Hepatocyte (in vitro differentiated cells): ENCODE measurements at places on chromosomes 2 and 18. TPM values are rescaled to one million over a fixed set of nuclear protein-coding genes. Genes with fewer than 3 reads are reported as not detected.

DNA sequence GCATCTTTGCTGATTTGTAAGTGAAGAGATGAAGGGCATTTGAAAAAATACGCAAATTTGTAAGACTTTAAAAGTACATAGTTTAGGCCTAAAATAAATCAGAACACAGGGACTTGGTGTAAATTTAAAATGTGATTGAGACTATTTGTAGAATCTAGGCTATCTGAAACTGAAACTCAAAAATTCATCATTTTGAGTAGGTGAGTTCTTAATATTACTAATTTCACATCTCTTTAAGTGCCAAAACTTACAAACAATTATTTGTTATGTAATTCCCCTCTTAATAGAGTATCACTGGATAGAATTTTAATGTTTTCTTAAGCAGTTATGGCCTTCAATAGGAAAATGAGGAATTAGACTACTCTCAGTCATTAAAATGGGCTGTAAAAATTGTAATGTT is 14.0 kb upstream of the HRH4 start:
- H3K4me1 ChIP-seq = no peaks in the 10 kb centered on the region
- no peaks in the 10 kb centered on the region for H3K27me3 ChIP-seq
- no peak for DNase-seq
- no peak overlapping the region for H3K27ac ChIP-seq
- H3K36me3 ChIP-seq = no peaks in the 10 kb centered on the region

- no peak for DNase-seq
- no peaks in the 10 kb centered on the region for H3K27me3 ChIP-seq
- H3K4me1 ChIP-seq = no peaks in the 10 kb centered on the region
Observed at GRCh38 chr18:4245456-4245855, 209.7 kb downstream of the DLGAP1 start.

DNA sequence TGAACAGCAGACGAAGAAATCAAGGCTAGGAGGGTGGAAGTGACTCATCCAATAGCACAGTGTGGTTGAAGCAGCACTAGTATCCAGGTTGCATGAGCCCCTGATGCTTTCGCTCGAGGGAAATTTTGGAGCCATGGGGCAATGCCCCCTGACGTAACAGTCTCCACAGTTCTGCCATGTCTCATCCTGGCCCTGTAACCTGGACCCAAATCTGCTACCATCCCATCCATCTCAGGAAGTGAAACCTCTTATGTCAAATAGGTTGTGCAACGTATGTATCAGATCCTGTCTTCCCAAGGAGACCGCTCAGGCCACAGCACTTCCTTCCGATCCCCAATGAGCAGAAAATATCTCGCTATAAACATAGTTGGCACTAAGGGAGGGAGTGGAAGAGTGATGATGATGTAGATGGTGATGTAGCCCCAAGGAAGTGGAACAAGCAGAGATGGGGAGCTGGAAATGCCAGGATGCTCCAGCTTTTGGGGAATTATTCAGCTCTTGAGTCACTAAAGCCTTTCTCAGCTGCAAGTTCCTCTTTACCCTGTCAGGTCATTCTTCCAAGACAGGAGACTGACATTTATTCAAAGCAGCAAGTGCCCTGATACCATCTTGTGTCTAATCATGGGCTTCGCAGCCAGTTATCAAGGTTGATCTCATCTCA is 3.0 kb upstream of the IL1B start:
- H3K4me1 ChIP-seq = peaks cover 23% of the 10 kb centered on the region
- no peaks in the 10 kb centered on the region for H3K27me3 ChIP-seq
- no peak for DNase-seq

DNA sequence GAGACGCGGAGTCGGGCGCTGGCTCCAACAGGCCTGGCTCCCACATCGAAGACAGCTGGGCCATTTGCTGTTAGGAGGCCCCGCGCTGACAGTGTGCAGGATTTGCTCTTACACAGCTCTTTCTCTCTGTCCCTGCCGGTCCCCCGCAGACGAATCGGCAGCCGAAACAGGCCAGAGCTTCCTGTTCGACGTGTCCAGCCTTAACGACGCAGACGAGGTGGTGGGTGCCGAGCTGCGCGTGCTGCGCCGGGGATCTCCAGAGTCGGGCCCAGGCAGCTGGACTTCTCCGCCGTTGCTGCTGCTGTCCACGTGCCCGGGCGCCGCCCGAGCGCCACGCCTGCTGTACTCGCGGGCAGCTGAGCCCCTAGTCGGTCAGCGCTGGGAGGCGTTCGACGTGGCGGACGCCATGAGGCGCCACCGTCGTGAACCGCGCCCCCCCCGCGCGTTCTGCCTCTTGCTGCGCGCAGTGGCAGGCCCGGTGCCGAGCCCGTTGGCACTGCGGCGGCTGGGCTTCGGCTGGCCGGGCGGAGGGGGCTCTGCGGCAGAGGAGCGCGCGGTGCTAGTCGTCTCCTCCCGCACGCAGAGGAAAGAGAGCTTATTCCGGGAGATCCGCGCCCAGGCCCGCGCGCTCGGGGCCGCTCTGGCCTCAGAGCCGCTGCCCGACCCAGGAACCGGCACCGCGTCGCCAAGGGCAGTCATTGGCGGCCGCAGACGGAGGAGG is 3.5 kb downstream of the GDF7 start:
- H3K4me1 ChIP-seq = peaks cover 23% of the 10 kb centered on the region
- no peak overlapping the region for H3K4me3 ChIP-seq
- no peak overlapping the region for H3K27ac ChIP-seq
- DNase-seq = no peak
- no peaks in the 10 kb centered on the region for H3K36me3 ChIP-seq

DNA sequence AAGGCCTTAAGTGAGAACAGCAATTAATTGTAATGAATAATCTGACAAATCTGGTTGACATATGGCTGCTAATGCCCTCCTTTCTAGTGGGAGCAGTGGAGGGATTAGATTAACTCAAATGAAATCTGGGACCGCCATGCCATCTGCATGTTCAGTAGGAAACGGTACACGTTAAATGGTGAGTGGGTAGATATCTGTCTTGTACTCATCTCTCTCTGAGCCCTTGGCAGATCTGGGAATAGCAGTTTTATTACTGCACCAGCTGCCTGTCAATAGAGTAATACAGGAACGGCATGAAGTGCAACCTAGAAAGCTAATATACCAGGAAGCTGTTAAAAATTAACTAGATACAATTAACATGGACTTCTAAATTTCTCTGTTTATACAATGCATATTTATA is 258.8 kb downstream of the GPD2 start:
- no peaks in the 10 kb centered on the region for H3K4me1 ChIP-seq
- no peak overlapping the region for H3K4me3 ChIP-seq
- H3K27ac ChIP-seq = no peak overlapping the region
- no peaks in the 10 kb centered on the region for H3K27me3 ChIP-seq
- DNase-seq = no peak

GRCh38 chr18:2719040-2719439 is 63.5 kb downstream of the SMCHD1 start:
- H3K36me3 ChIP-seq = no peaks in the 10 kb centered on the region
- no peak for DNase-seq
- H3K4me1 ChIP-seq = no peaks in the 10 kb centered on the region
- no peak overlapping the region for H3K27ac ChIP-seq
- H3K4me3 ChIP-seq = no peak overlapping the region

- no peak overlapping the region for H3K27ac ChIP-seq
- no peaks in the 10 kb centered on the region for H3K4me1 ChIP-seq
- H3K36me3 ChIP-seq = no peaks in the 10 kb centered on the region
- no peaks in the 10 kb centered on the region for H3K27me3 ChIP-seq
Observed at GRCh38 chr2:142605421-142605820, 272.0 kb upstream of the KYNU start.

- no peak overlapping the region for H3K4me3 ChIP-seq
- peaks cover 3% of the 10 kb centered on the region for H3K4me1 ChIP-seq
- H3K36me3 ChIP-seq = no peaks in the 10 kb centered on the region
- H3K27me3 ChIP-seq = no peaks in the 10 kb centered on the region
- no peak for DNase-seq
- H3K27ac ChIP-seq = peak overlapping the region; percentile 51
Observed at GRCh38 chr2:224612578-224612977, 27.4 kb upstream of the CUL3 start.

- DNase-seq = no peak
- H3K36me3 ChIP-seq = no peaks in the 10 kb centered on the region
- peaks cover 13% of the 10 kb centered on the region for H3K4me1 ChIP-seq
- no peak overlapping the region for H3K4me3 ChIP-seq
Observed at GRCh38 chr2:236173036-236173728, 5.0 kb upstream of the GBX2 start.

GRCh38 chr2:149094217-149095015 is 55.9 kb downstream of the LYPD6B start:
- DNase-seq = no peak
- no peak overlapping the region for H3K27ac ChIP-seq
- no peaks in the 10 kb centered on the region for H3K36me3 ChIP-seq
- no peaks in the 10 kb centered on the region for H3K4me1 ChIP-seq

GRCh38 chr18:2881840-2882195 is 35.0 kb downstream of the EMILIN2 start:
- no peaks in the 10 kb centered on the region for H3K27me3 ChIP-seq
- H3K4me3 ChIP-seq = no peak overlapping the region
- H3K27ac ChIP-seq = no peak overlapping the region
- H3K4me1 ChIP-seq = no peaks in the 10 kb centered on the region

- H3K4me1 ChIP-seq = peaks cover 6% of the 10 kb centered on the region
- H3K36me3 ChIP-seq = no peaks in the 10 kb centered on the region
- DNase-seq = no peak
Observed at GRCh38 chr2:201135386-201135785, 19.4 kb downstream of the CFLAR start.

DNA sequence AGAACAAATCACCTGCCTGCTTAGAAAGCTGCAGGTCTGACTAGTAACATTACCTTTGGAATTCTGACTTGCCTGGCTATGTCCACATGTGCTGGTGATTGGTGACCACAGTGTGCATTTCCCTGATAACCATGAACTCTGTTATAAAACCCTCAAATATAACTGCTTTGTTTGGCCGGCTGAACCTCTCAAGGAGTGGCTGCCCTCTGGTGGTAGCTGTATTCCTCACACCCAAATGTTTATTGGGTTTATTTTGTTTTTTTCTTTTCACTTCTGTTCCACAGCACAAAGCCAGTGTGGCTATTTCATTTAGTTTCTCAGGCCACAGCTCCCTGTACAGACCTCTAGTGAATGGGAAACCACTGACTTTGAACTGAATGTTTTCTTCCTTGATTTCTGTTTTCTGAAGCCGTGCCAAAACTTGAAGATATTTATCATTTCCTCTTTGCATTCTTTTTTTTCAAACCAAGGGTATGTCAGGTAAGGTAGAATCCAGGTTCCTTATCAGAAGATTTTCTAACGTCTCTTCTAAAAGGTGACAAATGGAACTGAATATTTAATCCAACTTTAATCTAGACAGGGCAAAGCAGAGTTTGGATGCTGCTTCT is 549.0 kb upstream of the VRK2 start:
- DNase-seq = peak; percentile 82
- H3K4me1 ChIP-seq = peaks cover 4% of the 10 kb centered on the region
- H3K27me3 ChIP-seq = no peaks in the 10 kb centered on the region
- no peak overlapping the region for H3K4me3 ChIP-seq
- H3K27ac ChIP-seq = no peak overlapping the region

DNA sequence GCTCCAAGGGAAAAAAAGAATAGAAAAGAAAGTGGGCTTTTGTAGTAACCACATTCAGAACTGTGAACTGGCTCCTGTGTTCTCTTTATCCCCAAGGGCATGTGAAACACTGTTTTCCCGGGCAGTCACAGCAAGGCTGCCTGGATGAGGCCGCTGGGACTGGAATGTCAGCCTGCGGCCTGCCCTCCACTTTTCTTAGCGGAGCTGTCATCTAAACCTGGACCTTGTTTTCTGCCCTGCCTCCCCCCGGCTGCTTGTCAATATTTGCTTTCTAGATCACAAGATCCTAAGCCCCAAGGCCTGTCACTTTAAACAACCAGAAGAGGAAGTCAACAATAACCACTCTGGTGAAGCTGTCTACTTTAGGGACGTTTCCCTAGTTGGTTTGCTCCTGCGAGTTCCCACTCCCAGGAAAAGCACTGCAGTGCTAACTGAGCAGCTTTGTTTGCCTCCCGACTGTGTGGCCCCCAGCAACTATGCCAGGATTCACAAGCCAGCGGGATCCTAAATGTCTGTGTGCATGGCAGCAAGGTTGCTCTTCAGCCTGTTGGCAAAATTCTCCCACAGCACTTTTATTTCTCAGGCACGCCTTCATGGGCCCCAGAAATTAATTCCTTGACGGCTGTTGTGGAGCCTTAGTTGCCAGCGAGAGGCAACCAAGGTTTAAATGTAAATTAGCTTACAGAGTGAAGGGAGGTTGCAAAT is 30.6 kb downstream of the SOWAHC start:
- peak overlapping the region; percentile 91 for H3K27ac ChIP-seq
- no peaks in the 10 kb centered on the region for H3K27me3 ChIP-seq
- no peaks in the 10 kb centered on the region for H3K36me3 ChIP-seq
- DNase-seq = peak; percentile 85
- H3K4me1 ChIP-seq = peaks cover 30% of the 10 kb centered on the region

DNA sequence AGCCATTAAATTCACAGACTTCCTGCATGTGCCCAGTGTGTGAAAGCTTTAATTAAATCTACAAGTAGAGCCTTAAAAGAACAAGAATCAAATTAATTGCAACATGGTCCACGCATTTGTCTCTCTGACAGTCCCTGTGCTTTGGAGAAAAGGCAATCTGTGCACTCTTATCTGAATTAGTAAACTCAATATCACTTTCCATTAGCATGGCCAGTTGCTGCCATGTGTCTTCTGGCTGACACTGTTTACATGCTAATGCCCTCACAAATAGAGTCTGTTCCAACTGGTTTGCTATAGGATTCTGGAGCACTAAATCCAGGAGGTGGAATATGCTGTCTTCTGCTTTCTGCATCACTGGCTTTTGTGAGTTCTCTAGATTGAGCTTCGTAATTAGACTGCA is 434.5 kb upstream of the RAB12 start:
- H3K4me3 ChIP-seq = no peak overlapping the region
- no peaks in the 10 kb centered on the region for H3K36me3 ChIP-seq
- DNase-seq = no peak
- no peak overlapping the region for H3K27ac ChIP-seq
- no peaks in the 10 kb centered on the region for H3K27me3 ChIP-seq
- H3K4me1 ChIP-seq = peaks cover 7% of the 10 kb centered on the region

DNA sequence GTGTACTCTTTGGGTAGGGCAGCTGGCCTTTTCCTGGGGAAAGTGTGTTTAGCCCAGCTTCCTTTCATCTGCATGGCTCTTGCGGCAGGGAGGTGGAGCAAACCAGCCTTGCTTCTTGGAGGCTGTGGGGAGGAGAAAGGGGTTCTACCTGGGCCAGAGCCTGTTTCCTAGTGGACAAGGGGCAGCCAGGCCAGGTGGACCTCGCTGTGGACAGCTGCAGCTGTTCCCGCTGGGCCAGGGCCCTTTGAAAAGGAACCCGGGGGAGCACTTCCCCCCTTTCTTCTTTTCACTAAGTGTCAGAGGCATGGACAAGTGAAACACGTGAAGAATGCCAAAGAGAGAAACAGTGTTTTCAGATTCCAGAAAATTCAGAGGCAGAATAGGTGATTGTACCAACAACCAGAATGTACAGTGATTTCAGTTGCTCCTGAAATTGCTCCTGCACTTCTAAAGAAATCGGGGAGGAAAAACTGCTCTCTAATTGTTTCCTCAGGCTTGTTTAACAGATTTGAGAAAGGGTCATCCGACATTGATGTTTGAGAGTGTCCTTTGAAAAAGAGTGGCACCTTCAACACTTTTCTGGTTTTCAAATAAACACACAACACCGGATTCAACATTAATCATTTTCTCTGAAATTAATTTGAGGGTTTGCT is 3.9 kb downstream of the GLI2 start:
- no peak overlapping the region for H3K4me3 ChIP-seq
- H3K27me3 ChIP-seq = peaks cover 59% of the 10 kb centered on the region
- H3K27ac ChIP-seq = no peak overlapping the region
- H3K4me1 ChIP-seq = peaks cover 44% of the 10 kb centered on the region
- H3K36me3 ChIP-seq = no peaks in the 10 kb centered on the region
- DNase-seq = no peak

ANKRD23 gene
- 4.4 and 4.7 TPM in 2 replicates for polyA plus RNA-seq

ANKRD36 gene
- polyA plus RNA-seq = 9.3 and 12.1 TPM in 2 replicates

SETBP1 gene
- 8.6 and 10.3 TPM in 2 replicates for polyA plus RNA-seq

CAVIN2 gene
- polyA plus RNA-seq = 2.0 and 2.7 TPM in 2 replicates

BCL11A gene
- polyA plus RNA-seq = 18.4 and 22.6 TPM in 2 replicates

SLC38A11 gene
- 4.6 and 7.7 TPM in 2 replicates for polyA plus RNA-seq

TIMM21 gene
- polyA plus RNA-seq = 53.0 and 67.2 TPM in 2 replicates

SLC4A5 gene
- polyA plus RNA-seq = 0.28 and 1.7 TPM in 2 replicates
